ENCODE measurements at places on chromosomes 2 and 18.

DNA sequence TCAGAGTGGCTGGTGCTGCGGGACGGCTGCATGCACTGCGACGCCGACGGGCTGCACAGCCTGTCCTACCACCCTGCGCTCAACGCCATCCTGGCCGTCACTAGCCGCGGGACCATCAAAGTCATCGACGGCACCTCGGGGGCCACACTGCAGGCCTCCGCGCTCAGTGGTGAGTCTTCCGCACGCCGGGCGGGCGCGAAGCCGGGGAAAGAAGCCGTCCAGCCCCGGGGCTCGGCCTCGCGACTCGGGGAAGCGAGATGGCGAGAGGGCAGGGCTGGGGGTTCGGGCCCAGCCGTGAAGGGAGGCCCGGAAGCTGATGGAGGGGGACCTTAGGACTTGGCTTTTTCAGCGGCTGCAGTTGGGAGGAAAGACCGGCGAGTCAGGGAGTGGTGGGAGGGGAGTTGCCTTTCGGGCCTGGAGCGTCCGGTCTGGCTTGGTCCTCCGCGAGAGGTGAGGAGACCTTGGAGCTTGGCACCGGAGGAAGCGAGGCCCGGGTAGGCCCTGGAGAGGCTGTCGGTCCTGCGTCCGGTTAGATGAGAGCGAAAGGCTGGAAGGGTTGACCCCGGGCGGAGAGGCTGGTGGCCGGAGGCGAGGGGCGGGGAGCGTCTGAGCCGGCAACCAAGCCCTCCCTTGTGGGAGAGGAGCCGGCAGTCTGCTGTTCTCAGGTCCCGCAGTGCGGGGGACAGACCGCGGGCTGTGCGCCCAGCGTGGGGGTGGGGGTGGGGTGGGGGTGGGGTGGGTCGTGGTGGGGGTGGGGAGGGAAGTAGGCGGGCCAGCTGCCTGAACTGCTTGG lies 691 bp downstream of the BIRC6 start:
- peak; percentile 37 for DNase-seq

- no peak for DNase-seq
Measured at GRCh38 chr2:231007286-231008098, 11.6 kb downstream of the SPATA3 start.

- DNase-seq: peak; percentile 49
Measured at GRCh38 chr2:70789304-70790135, 923 bp downstream of the FIGLA start.

DNA sequence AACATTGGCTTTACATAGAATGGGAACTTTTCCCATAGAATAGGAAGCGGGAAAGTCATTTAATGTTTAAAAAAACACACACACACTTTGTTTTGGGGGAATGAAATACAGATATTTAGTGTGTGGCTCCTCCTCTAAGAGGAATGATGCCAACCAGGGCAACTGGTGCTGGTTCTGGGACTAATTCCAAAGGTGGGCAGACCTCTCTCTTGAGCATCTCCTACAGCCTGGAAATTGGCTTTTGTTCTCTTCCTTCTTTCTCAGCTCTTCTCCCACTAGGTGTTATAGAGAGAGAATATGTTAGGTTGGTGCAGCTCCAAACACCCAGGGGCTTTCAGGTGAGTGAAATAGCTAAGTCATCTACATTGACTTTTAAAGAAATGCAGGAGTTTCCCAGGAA lies 190.1 kb downstream of the RAD51AP2 start:
- DNase-seq: no peak

DNA sequence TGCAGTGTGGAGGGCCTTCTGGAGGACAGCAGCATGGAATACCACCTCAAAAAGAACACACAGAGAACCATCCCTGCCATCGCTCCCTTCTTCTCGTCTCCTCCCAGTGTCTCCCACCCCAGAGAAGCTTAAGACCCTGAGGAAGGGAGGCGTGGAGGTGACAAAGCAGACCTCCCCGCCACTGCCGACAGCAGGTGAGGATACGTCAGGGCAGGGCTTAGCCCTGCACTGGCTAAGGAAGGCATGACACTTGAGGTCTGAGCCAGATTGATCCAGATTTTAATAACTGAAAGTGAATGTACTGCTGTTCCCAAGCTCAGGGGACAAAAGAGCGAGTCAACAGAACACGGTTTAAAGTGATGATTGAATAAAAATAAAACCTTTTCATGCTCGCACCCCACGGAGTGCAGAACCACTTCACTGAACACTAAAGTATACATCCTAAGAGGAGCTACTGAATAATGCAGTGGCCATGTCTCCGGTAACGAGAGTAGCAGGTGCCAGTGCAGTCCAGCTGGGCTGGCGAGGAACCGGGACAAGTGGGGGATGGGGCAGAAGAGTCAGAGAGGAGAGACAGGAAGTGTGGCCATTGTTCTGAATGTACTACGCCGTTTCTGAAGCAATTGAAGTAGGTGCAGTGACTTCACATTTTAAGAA lies 391.0 kb downstream of the CDH2 start:
- DNase-seq: no peak

GRCh38 chr2:9556121-9556743 lies 602 bp upstream of the ADAM17 start:
- no peak for DNase-seq

DNA sequence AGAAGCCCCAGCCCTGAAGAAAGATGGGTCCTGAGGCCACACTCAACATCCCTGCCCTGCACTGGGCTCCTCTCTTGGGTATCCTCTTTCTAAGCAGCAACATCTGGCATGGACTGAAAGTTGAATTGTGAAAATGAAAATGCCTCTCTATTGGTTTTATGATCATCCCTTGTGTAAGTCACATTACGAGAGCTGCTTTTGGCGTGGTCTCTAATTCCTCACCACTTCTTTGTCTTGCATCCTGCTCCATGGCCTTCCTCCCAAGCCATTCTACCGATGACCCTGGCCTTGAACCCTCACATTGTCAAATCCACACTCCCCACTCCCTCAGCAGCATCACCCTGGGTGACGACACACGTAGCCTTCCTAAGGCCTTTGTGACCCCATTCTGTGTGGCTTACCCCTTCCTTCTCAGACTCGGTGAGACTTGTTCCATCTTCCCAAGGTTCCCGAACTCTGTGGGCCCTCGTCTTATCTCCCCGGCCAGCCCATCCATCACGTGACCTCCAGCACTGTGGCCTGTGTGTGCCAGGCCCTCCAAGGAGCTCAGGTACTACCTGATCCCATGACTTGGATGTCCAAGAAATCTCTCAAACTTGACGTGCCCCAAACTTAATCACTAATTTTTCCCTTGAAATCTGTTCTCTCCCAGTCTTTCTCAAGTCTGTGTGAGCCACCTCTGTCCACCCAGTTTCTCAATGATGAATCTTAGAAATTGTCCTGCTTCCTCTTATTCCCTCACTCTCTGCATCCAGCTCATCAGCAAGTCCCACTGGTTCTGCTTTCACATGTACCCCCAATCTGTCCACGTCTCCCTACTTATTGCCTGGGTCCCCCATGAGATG lies 194.7 kb upstream of the HS6ST1 start:
- no peak for DNase-seq

DNA sequence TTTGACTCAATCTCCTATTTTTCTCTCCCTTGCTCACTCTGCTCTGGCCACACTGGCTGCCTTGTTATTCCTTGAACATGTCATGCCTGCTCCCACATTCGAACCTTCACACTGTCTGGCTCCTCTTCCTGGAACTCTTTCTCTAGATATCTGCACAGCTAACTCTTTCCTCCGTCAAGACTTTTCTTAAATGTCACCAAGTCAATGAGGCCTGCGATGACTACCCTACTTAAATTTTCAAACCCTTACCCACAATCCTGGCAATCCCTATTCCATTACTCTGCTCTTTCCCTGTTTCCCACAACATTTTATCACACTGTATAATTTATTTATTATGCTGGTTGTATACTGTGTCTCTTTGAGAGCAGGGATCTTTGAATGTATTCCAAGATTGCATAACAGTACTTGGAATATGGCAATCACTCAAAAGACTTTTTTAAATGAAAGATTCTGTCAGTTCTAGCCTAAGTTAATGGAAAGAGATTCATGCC lies 206.2 kb downstream of the SRBD1 start:
- DNase-seq: no peak

DNA sequence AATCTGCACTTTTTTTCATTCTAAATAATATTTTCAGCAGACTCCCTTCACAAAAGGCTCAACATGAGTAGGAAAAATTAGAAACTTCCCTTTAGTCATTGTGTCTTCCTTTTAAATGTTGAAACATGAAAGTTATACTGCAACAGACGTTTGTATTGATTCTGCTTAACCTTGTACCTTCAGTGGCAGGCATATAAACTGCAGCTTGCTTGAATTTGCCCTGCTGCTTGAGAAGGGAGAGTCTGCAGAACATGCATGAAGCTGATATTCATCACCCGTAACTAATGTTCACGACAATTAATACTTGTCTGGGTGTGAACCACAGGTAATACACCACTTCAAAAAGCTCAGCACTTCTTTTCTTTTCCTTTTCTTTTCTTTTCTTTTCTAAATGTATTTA lies 294.7 kb upstream of the LRP1B start:
- DNase-seq: no peak

DNA sequence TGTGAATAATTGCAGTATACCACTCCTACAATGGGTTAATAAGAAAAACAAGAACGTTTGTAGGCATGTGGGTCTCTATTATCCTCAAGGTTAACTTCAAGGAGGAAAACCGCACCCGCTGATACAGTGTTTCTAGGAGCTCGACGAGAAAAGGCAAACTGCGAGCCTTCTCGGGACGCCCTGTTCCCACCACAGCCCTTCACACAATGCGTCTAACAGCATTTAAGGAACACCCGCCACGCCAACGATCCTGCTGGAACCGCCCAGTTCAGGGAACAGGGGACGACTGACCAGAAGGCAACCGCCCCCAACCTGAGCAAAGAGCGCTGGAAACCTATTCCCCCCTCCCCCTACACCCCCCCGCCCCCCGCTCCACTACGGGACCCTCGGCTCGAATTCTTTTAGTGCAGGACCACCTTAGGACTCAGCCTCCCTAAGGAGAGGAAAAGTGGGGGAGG lies 710 bp upstream of the TMSB10 start:
- DNase-seq: no peak

GRCh38 chr2:120253021-120253882 lies 600 bp downstream of the RALB start:
- no peak for DNase-seq

- DNase-seq: no peak
Measured at GRCh38 chr18:34543945-34544344, 166.2 kb upstream of the DTNA start.

- no peak for DNase-seq
Measured at GRCh38 chr2:75604484-75604883, 42.1 kb upstream of the MRPL19 start.

- DNase-seq: no peak
Measured at GRCh38 chr18:21309248-21309647, 67.2 kb downstream of the GREB1L start.

DNA sequence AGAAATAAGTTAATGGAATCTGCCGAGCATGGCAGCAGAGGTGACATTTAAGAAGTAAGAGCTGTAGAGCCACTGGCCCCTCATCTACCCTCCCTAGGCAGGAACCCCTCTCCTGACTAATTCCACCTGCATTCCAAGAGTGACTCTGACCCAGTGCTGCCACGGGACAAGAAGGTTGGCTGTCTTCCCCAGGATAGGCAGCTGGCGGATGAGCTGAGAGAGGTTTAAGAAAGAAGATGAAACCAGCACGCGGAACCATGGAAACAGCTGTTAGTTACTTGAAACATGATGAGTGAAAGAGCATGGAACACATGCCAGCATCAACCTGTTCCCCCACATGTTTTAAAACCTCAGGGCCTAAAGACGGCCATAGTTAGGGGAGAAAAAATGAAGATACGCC lies 74.1 kb downstream of the RND3 start:
- no peak for DNase-seq

GRCh38 chr2:216006164-216006663 lies 7.1 kb downstream of the MREG start:
- no peak for DNase-seq
